ENCODE measurements at places on chromosomes 4 and X.

DNA sequence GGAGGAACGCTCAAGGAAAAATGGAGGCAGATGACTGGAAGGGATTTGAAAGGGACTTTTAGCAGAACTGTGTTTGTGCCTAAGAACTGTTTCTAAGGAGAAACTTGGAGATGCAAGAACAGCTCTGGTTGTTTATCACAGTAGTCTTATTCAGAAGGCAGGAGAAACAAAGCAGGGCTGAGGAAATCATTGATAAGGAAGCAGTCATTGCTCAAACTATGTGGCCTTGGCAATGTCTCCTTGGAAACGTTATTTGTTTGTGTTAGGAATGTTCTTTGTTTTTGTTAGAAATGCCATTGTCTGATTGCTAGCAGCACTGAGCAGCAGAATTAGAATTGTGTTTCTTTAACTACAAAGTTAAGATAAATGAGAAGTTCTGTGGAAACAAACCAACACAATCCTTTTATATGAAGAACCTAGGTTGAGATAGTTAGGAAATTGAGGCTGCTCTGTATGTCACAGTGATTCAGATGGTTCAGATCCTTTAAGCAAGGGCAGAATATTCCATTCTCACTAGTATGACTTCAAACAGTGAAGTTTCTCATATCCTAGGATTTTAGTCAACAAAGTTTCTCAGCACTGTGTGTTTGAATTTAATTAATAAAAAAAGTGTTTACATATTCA lies 1191.3 kb upstream of the IGFBP7 start:
- ATAC-seq: no peak

DNA sequence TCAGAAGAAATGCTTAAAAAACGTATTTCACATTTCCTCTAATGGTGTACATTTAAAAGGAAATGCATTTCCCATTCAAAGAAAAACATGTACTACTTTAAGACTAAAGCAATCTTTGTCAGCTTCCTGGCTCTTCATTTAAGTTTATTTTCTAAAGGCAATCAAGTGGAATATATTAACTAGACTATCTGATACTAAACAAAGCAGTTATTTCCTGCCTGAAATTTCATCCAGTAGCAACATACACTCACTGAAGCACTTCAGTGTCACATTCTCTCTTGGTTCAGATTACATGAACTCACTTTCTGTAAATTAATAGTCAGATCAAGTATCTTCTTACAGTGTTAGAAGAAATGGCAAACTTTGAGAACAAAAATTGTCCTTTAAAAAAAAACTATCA lies 42.5 kb downstream of the LRBA start:
- ATAC-seq: no peak

DNA sequence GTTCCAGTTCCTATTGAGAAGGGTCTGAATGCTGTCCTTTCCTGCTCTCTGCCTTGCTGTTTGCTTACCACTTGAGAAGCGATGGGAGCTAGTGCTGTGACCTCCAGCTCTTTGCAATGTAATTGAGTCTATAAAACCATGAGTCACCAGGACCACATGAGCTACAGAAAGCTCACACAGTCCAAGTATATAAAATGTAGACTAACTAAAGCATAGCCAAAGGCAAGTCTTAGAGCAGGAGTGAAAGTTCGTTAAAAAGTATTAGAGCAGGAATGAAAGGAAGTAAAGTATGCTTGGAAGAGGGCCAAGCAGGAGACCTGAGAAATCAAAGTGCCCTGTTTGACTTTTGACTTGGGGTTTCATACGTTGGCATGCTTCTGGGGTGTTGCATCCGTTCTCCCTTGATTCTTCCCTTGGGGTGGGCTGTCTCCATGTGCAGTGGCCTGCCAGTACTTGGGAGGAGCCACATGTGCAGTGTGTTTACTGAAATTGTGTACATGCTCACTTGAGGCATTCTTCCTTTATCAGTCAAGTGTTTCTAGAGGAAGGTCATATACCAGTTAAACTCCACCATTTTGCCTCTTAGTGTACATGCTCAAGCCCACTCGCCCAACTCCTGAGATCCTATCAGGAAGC lies 71.3 kb upstream of the KIT start:
- no peak for ATAC-seq

- no peak for ATAC-seq
Measured at GRCh38 chr4:2753436-2753835, 2.7 kb downstream of the TNIP2 start.

DNA sequence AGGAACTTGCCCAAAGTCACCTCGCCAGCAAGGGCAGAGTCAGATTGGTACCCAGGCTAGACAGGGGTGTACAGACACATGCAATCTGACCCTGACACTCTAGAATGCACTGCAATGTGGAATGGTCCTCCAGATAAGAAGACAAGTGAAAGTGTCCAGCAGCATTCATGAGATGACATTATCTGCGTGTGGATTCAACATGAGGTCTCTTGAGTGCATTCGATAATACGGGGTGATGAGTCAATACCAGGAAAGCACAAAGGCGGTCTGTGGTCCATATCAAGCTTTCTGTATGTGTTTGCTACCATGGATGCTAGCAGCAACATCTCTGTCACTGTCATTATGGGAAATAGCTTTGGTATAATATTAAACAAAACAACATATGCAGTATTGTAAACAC lies 6.8 kb upstream of the XAGE3 start:
- ATAC-seq: no peak

DNA sequence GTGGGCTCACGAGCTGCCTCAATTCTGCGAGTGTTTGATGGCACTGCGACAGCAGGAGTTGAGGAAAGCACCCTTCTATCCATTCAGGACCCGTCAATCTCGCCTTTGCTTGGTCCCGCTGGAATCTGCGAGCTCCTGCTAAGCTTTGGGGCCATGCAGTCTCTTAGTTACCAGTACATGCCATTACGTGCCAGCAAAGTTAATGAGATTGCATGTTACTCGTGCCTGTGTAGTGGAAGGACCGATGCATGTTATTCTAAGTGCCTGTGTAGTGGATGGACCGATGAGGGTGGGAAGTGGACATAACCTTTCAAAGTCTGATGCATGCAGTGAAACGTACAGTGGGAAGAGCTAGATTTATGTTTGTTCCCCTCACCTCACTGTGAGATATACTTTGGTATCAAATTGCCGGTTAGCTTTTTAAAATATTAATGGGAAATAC lies 569 bp downstream of the RPS3A start:
- peak; percentile 0 for ATAC-seq

DNA sequence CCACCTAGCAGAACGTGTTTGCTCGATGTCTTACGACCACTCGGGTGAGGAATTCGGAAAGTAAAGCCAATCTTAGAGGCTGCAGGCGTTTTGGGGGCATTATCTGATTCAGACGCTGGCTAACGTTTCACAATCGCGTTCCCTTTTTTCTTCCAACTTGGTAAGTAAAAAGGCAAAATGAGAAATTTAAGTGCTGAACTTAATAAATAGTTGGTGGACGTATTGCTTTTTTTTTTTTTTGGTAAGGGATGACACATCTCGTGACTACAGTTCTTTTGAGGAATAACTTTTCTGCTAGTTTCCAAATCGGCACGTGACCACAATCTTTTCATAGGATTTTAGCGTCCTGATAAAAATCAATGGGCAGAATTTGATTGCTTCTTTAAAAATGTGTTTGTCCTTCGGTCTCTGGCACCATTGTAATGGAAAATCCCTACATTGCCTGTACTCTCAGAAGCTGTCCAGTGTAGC lies 848 bp downstream of the RAB9A start:
- ATAC-seq: no peak

GRCh38 chrX:20151689-20152088 lies 10.1 kb upstream of the EIF1AX start:
- ATAC-seq: no peak

DNA sequence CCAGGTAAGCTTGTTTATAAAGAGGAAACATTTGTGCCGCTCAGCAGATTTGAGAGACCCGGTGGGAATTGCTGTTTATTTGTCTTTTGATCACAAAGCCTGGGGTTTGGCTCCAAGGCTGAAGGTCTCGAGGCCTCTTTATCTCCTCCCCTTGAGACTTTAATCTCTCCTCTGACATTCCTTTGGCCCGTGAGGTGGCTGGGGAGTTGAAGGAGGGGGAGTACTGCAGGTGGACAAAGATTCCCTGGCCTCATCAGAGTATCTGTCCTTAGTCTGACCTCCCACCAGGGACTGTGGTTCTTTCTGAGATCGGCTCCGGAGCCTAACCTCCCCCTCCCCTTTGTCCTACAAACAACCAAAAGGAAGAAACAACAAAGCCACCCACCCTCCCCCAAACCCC lies 216.5 kb downstream of the MID1IP1 start:
- no peak for ATAC-seq

GRCh38 chr4:56158483-56158882 lies 209.7 kb downstream of the CEP135 start:
- no peak for ATAC-seq

DNA sequence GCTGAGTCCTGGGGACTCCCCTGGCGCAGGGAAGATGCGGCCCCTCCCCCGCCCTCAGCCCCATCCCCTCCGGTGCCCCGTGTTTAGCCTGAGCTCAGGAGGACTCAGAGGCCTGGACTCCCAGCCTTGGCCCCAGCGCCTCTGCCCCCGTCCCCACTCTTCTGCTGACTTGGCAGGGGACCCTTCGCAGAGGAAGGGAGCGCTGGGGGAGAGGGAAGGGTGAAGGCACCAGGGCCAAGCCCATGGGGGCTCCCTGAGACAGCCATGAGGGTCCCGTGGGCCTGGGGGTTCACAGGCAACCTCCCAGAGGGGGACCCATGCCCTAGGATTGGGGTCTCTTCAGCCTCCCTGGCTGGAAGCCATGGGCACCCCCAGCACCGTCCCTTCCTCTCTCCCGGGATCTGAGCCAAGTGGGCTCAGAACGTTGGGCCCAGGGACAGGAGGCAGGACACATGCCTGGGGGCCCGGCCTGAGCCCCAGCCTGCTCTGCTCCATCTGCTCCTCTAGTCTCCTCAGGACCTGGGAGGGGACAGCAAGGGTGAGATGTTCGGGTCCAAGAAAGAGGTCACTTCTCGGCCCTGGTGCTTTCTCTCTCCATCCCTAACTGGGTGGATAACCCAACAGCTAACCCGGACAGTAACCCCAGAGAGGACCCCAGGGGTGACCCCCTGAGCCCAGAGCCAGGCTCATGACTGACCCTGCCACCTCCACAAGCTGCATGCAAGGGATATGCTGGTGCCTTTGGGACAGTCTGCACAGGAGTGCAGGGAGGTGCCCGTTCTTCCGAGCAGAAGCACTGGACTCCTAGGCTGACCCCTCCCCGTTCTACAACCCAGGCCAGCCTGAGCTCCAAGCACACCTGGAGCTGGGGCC lies 1.5 kb upstream of the CPLX1 start:
- ATAC-seq: no peak

DNA sequence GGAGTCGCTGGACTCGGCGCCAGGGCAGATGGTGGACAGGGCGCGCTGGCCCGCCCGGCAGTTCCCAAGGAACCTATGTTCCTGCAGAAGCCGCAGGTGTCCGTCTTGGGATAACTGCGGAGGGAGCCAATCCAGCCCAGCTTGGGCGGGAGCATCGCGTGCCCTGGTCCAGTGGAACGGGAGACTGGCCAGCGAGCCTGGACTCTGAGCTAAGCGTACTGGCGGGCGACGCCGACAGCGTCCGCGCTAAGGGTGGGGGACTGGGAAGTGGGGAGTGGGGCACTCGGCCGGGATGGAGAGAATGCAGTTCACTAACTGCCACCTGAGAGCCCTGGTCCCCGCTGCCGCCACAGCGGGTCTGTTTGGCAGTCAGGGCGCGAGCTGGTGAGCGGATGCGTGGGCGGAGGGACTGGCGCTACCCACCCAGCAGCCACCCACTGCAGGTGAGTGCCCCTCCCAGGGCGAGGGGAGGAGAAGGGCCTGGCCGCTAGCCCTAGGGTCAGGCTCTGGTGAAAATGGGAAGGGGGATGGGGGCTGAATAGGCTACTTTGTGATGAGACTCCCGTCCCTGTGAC lies 1.3 kb upstream of the MAMLD1 start:
- ATAC-seq: no peak

DNA sequence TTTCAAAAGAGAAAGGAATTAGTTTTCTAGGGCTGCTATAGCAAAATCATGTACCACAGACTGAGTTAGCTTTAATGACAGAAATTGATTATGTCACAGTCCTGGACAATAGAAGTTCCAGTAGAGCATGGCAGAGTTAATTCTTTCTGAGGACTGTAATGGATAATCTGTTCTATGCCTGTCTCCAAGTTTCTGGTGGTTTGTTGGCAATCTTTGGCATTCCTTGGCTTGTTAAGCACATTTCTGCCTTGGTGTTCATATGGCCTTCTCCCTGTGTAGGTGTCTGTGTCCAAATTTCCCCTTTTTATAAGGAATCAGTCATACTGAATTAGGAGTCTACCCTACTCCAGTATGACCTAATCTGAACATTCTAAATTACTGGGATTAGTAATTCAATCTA lies 336.1 kb upstream of the PABPC4L start:
- no peak for ATAC-seq

- ATAC-seq: no peak
Measured at GRCh38 chr4:185914583-185915199, 102.7 kb upstream of the SORBS2 start.

DNA sequence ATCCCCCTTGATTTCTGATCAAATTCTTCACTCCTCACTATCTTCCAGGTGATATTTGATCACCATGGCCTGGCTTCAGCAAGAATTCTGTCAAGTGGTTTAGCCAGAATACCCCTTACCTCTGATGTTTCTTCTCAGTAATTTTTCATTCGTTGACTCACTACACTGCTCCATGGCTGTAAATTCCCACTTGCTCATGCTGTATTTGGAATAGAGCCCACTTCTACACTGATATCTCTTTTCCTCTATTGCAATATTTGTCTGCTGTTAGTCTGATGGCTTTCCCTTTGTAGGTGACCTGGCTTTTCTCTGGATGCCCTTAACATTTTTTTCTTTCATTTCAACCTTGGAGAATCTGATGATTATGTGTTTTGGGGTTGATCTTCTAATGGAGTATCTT lies 73.9 kb upstream of the DIPK2B start:
- no peak for ATAC-seq

- ATAC-seq: peak; percentile 53
Measured at GRCh38 chr4:22515145-22515887, 550 bp downstream of the ADGRA3 start.

GRCh38 chr4:87406462-87406861 lies 15.5 kb upstream of the HSD17B11 start:
- ATAC-seq: peak; percentile 45

GRCh38 chr4:73788411-73788810 lies 48.0 kb downstream of the CXCL8 start:
- ATAC-seq: no peak

- no peak for ATAC-seq
Measured at GRCh38 chr4:78131403-78131802, 74.3 kb downstream of the FRAS1 start.

- ATAC-seq: no peak
Measured at GRCh38 chrX:2766906-2767305, 15.1 kb downstream of the XG start.
